ENCODE measurements at places on chromosomes 1 and 21. TPM values are rescaled to one million over a fixed set of nuclear protein-coding genes. Genes with fewer than 3 reads are reported as not detected.

PLA2G2C gene
- total RNA-seq, result 0.25 TPM

CHRM3 gene
- total RNA-seq, result 0.02 TPM

LAD1 gene
- total RNA-seq, result not detected

ATAD3A gene
- 23.3 TPM for total RNA-seq

GUCA2A gene
- total RNA-seq, result not detected

LRRC3 gene
- total RNA-seq, result 1.0 TPM

PODN gene
- not detected for total RNA-seq

APOBEC4 gene
- not detected for total RNA-seq

NUAK2 gene
- 5.1 TPM for total RNA-seq

DNA sequence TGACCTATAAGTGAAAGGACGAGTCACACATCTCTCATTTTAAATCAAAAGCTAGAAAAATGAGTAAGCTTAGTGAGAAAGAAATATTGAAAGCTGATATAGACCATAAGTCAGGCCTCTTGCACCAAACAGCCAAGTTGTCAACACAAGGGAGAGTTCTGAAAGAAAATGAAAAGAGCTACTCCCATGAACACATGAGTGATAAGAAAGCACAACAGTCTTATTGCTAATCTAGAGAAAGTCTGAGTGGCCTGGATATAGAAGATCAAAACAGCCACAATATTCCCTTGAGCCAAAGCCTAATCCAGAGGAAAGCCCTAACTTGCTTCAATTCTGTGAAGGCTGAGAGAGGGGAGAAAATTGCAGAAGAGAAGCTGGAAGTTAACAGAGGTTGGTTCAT is 175.0 kb downstream of the SMYD3 start:
- DNase-seq, result no peak

DNA sequence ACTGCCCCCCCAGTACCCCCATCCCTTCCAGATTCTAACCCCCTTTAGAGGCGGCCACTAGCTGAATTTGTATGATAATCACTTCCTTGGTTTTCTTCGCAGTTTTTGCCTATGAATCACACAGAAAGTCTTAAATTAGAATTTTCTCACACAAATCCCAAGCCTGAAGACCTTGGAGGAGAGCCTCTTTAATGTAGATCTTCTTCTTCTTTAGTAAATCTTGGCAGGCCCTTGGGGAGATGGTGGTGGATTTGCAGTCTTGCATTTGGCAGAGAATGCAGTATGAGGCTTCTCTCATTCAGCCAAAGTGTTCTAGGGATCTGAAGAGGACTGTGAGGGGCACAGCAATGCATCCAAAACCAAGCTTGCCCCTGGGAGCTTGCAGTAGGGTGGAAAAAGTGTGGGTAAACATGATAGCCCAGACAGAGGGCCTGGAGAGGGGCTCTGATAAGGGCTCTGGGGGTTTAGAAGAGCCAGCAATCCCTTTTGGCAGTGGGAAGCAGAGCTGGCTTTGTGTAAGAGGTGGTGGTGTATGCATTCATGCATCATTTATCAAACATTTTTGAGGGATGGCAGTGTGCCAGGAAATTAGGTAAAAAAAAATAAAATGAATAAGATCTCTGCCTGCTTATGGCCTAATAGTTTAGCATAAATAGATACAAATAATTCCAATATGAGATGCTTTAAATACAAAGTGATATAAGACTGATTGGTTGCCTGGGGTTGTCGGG is 7.7 kb upstream of the CDC42 start:
- DNase-seq, result no peak

DNA sequence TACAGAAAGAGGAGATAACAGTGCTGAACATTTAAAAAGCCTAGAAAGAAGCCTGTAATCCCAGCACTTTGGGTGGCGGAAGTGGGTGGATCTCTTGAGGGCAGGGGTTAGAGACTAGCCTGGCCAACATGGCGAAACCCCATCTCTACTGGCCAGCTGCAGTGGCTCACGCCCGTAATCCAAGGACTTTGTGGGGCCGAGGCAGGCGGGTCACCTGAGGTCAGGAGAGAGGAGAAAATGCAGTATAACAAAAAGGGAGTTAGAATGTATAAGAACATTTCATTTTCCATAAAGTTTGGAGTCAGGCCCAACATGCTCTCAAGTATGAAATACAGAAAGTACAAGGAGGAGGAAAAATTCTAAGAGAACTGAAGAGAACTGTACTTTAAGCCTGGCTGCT is 134.5 kb downstream of the SMYD3 start:
- no peak for DNase-seq

DNA sequence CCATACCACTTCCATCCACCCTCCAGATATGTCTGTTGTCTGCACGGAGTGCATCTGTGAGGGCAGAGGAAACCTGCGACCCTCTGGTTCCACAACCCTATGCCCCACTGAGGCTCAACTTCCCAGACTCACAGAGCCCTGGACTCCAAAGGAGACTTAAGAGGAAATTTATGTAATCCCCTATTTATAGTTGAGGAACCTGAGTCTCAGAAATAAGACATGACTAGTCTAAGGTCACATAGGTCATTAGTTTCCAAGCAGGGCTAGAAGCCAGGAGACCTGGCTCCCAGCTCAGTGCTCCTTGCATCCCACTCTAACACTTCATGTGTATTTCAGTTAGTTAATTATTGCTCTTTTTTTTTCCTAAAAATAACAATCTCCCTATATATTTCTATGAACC is 15.7 kb upstream of the LEMD1 start:
- no peak for DNase-seq

DNA sequence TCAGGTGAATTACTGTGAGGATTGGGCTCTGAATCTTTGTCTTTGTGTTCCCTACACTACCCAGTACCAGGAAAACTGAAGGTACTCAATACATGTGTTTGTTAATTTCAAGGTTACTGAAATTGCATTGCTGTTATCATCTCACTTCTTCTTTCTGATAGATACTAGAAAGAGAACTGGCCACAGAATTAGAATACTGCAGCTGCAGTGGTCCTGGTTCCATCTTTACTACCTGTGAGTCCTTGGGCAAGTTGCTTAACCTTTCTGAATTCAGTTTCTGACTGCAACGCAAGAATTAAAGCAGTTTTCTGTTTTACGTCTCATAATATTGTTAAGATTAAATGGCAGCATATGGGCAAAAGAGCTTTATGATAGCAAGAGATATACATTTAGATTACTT is 263.5 kb downstream of the LMO4 start:
- no peak for DNase-seq

DNA sequence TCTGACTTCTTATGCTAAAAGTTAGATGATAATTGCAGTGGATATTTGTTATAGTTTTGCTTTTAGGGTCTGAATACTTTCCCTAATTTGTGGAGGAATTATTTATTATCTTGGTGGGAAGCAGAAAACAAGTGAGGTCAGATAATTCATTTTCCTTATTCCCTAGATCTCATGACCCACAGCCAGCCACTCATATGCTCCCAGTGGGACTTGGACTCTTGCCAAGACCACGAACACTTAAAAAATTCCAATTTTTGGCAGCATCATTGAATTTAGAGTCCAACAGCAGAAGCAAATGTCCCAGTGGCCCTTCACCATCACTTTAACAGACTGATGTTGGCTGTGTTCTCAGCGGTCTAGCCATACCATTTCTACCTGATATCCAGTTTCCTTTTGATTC is 204.2 kb downstream of the HMCN1 start:
- DNase-seq, result no peak

DNA sequence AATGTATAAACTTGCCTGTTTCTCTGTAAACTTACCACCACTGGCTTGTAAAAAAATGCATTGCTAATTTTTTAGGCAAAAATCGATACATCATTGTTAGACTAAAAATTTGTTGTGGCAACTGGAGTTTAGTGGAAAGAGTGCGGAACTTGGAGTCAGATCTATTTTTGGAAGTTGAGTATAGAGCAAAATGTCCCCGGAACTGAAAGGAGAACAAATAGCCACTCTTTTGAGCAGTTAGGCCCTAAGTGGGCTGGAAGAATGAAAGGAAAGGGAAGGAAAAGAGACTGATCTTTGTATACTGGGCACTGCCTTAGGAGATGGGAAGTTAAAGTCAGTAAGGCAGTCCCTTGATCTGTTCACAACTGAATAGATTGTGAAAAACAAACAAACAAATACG is 30.2 kb downstream of the OPTC start:
- no peak for DNase-seq

- DNase-seq, result no peak
Observed at GRCh38 chr21:22355949-22356348, 1357.7 kb downstream of the NCAM2 start.

DNA sequence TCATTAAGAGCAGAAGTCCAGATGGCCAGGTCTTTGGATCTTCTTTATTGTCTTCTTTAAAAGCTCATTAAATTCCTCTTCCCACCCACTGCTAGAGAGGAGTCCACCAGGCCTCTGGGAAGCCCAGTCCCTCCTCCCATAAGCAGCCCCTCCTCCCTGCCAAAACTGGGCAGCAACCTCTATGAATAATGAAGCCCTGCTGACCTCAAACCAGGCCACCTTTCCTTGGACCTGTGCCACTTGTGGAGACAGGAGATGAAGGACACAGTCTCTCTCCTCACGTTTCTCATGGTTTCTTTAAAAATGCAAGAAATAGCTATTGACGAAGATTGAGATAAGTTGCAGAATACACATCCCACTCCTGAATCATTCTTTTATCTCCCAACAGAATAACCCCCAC is 112.8 kb downstream of the EDEM3 start:
- DNase-seq, result no peak

DNA sequence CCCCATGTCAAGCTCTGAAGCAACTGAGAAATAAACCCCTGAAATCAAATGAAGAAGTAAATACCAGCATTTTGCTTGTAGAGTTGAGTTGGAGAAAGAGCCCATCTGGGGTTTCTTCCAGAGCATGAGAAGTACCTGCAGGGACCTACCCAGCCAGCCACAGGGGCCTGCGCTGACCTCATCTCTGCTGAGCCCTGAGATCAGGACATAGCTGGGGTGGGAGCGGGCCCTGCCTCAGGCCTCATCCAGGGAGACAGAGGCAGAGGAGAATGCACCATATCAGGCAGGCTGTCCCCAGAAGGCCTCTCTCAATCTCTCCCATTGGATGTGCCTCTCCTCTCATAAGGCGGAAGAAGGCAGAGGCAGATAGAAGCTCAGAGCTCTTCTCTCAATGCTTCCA is 27.6 kb downstream of the RUNX1 start:
- DNase-seq, result no peak

DNA sequence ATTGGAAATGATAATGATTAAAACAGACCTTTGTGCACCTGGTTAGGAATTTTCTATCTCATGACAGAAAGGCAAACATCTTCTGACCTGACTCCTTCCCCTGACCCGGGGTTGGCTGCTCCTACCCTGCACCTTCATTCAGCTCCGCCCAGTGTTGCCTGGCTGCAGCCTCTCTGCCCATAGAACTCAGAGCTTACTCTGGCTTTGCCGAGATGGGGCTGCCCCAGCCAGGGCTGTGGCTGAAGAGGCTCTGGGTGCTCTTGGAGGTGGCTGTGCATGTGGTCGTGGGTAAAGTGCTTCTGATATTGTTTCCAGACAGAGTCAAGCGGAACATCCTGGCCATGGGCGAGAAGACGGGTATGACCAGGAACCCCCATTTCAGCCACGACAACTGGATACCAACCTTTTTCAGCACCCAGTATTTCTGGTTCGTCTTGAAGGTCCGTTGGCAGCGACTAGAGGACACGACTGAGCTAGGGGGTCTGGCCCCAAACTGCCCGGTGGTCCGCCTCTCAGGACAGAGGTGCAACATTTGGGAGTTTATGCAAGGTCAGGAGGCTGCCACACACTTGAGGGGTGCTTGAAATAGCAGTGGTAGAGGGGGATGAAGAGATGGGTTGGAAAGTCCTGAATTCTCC is at the start of gene DIO1:
Gene DIO1 (plus strand): TSS at position 189 of the 638 bp plus-strand sequence. CDS start 24 bp downstream, at position 213.
- DNase-seq, result no peak

DNA sequence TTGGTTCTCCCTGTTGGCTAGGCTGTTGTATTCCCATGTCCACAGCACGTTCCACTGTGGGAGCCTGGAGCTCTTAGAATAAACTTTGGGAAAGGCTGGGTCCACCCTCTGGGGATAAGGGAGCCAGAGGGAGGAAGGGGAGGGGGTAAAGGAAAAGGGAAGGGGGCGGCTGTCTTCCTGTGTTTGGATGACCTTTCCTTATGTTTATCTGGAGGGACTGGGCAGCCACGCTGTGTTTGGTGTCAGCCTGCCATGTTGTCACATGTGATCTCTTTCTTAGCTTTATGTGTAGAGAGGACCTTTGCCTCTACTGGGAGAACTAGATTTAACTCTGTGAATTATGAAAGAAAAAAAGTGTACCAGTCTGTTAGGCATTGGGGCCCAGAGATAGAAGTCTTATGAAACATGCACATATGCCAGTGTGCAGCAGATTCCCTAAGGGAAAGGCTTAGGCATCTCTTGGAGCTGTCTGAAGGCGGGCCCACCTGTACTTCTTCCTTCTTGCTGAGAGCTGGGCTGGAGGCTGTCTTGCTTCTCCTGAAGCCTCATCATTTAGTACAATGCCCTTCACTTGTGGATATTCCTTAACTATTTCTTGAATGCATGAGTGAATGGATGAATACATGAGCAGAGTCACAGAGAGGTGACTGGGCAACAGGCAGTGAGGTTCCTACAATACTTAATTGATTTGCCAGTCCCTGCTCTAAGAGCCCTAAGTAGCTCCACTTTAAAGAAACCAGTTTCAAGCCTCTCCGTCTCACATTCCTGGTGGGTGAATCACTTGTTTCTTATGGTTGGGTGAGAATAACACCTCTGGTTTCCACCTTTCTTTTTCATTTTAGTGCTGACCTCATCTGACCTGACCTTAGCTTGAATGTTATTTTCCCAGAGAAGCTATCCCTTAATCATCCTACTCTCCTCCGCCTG is 62.5 kb upstream of the ARHGAP29 start:
- no peak for DNase-seq

GRCh38 chr1:21930080-21930571 is 7.0 kb downstream of the HSPG2 start:
- no peak for DNase-seq

DNA sequence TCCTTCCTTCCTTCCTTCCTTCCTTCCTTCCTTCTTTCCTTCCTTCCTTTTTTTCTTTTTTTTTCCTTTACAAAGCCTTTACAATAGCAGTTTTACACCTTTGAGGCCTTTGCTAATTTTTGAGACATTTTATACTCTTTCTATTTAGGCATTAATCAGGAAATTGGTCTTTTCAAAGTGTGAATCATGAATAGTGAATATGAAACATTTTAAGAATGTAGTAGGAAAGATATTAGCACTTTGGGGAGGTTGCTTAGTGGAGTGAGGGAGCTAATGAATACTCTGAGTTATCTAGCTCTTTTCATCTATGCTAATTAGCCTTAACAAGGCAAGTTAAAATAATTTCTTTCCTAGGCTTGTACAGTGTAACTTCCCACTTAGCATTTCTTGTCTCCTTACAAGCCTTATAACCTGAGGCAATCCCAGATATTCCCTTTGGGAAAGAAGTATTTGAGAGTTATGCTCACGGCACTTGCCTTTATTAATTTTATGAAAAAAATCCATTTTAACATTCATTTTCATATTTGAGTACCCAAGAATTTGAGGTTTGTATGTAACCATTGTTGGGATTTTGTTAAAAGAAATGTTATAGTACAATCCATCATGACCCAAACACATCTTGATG is 122.6 kb downstream of the NTNG1 start:
- no peak for DNase-seq

- no peak for DNase-seq
Observed at GRCh38 chr1:233796146-233796783, 108.2 kb upstream of the SLC35F3 start.

- no peak for DNase-seq
Observed at GRCh38 chr21:43805275-43805800, 16.0 kb downstream of the RRP1 start.

GRCh38 chr1:115337633-115338456 is at the start of gene NGF:
NGF (minus strand) TSS chr1:115338249; CDS start chr1:115286795, 51,454 bp downstream.
- no peak for DNase-seq

All from T-helper 17 cell (primary cell).